K562 (cell line): ENCODE measurements at places on chromosomes 3 and 15. TPM values are rescaled to one million over a fixed set of nuclear protein-coding genes. Genes with fewer than 3 reads are reported as not detected.

DNA sequence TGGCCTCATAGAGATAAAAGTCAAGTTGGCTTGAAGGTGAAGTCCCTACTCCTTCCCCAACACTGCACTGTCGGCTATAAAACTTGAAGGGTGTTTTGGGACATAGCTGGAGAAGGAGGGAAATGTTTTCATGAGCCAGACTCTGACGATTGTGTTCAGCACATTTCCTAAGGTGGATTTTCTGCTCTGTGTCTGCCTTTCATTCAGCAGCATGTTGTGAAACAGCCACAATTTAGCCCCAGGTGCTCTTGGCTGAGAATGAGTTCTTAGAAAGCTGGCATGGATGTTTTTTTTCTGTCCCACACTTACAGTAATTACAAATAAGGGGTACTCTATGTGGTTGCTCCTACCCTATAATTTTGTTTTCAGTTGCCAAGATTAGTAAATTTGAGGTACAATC lies 492.4 kb downstream of the MCTP2 start:
- H3K27me3 ChIP-seq: no peaks in the 10 kb centered on the region; the same call in 1 of the 2 replicates
- no peaks in the 10 kb centered on the region for H3K4me1 ChIP-seq
- DNase-seq: no peak
- no peak overlapping the region for H3K27ac ChIP-seq
- H3K4me3 ChIP-seq: no peak overlapping the region
- H3K36me3 ChIP-seq: no peaks in the 10 kb centered on the region

DNA sequence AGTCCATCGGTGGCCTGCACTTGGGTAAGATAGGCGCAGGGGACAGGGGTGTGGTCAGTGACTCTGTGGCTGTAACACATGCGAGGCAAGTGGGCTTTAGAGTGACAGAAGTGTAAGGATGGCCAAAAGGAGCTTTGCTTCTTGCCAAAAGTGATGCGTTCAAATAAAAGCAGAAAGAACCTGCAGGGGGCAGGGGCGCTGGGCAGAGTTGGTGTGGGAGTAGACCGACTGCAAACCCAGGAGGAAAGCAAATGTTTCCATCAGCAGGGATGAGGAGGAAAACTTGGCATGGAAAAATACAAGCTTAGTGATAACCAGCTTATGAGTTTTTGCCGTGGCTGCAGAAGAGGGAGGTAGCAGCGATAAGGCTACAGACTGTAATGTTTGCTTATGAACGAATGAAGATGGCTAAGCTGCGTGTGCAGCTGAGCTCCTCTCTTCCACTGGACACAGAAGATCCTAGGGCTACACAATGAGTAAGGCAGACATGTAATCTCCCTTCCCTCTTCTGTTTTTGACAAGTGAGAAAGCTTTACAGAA lies 149.4 kb downstream of the WNT5A start:
- H3K4me1 ChIP-seq: no peaks in the 10 kb centered on the region
- DNase-seq: no peak
- H3K27me3 ChIP-seq: no peaks in the 10 kb centered on the region
- H3K27ac ChIP-seq: no peak overlapping the region
- H3K36me3 ChIP-seq: no peaks in the 10 kb centered on the region

DNA sequence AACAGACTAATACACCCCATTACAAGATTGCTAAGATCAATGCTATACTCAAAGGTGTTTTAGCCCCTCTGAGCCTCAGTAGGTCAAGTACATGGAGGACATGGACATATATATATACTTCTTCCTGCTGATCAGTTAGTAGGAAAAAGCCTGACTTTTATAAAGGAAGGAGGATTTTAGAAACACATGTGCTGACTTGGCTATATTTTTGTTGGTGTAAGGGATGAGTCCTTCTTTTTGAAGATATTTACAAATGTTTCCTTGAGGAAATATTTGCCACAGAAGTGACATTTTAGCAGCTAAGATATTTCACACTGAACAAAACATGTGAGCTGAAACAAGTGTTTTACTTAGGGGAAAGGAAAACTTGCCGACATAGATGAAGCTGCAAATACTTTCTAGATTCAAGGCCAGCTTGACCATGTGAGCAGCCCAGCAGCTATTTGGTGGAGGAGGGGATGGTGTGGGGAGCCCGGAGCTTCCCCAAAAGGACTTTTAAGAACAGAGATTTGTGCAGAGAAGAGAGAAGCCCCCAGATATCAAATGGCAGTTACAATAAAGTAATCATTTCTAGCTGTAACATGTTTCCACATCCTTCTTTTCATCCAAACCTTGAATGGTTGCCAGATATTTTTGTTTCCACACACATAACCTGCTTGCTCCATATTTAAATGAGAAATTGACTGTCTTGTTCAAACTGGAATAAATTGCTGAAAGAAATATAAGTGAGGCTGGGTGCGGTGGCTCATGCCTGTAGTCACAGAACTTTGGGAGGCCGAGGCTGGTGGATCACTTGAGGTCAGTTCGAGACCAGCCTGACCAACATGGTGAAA lies 111.7 kb upstream of the NR2F2 start:
- H3K4me3 ChIP-seq: no peak overlapping the region
- no peaks in the 10 kb centered on the region for H3K36me3 ChIP-seq
- no peaks in the 10 kb centered on the region for H3K4me1 ChIP-seq
- H3K27ac ChIP-seq: no peak overlapping the region
- no peak for DNase-seq
- no peaks in the 10 kb centered on the region for H3K27me3 ChIP-seq

- H3K27ac ChIP-seq: no peak overlapping the region
- no peak for DNase-seq
- no peak overlapping the region for H3K4me3 ChIP-seq
- H3K27me3 ChIP-seq: peaks cover 25% of the 10 kb centered on the region
These were observed 21.8 kb downstream of the IGDCC3 start for GRCh38 chr15:65355988-65356353.

Gene FBXO40
- total RNA-seq: not detected in 2 replicates
